ENCODE measurements at places on chromosomes 1 and 21. TPM values are rescaled to one million over a fixed set of nuclear protein-coding genes. Genes with fewer than 3 reads are reported as not detected.

DNA sequence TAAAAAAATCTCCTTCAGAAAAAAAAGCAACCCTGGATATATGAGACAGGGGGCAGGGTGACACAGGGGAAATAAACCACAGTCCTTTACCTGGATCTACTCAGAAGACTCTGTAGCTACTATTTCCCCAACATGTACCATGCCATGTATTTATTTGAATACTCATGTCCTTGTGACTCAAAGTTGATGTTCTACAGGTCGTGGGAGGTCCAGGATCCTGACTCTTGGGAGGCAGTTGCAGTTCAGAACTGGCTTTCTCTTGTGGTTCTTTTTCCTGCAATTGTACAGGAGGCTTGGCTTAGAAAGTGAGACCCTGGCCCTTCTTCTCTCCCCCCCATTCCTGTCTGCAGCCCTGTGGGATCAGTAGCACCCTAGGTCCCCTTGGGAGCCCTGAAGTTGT, 5.8 kb upstream of the IL24 start:
- no peak for DNase-seq

DNA sequence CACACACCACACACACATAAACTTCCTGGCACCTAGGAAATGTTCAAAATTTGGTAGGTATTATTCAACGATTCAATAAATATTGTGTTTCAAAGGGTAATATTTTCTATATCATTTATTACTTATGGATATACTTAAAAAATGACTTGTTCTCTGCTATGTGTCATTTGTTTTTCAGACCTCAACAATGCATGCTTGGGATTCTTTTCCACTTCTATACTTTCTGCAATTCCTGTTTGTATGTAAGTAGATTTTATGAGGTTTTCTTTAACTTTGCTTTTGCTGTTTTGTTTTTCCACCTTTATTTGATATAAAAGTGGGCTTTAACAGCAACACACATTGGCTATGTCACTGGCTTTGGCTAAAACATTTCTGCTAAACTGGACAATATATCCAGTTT, 3.5 kb downstream of the CEP170 start:
- DNase-seq = no peak

- DNase-seq = no peak
Observed at GRCh38 chr1:164718821-164719220, 159.8 kb downstream of the PBX1 start.

GRCh38 chr21:21230672-21231071, 232.5 kb downstream of the NCAM2 start:
- no peak for DNase-seq

- no peak for DNase-seq
Observed at GRCh38 chr21:40563900-40564299, 283.1 kb downstream of the DSCAM start.

- DNase-seq = no peak
Observed at GRCh38 chr1:58717979-58718378, 18.1 kb upstream of the MYSM1 start.

DNA sequence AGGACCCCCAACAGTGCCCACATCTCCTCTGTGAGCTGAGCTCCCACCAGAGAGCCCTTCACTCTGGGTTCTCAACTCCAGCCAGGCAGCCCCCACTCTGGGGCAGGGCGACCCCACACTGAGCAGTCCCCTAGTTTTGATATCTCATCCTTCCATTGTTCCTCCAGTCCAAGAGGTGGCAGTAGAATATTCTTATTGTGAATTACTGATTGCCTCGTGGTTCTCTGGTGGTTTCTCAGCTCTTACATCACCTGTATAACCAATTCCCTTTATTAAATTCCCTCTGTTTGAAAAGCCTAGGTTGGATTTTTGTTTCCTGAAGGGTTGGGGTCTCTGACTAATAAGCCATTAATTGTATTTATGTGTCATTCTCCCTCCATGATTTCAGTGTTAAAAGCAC, 407.5 kb downstream of the SETD4 start:
- no peak for DNase-seq

DNA sequence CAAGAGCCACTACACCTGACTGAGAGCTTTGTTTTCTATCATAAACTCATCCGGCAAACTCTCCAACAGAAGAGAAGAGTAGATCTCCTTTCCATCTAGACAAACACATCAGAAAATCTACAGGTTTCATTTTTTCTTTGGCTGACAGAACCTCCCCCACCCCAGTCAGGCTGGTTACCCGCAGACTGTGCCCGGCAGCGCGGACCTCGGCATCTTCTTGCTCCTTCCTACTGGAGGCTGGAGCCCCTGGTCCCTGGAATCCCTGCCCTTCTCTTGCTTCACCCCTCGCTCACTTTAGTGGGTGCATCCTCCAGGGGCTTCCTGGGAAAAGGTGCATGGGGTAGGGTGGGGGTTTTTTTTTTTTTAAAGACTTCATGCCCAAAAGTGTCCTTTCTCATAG, 23.0 kb downstream of the NCMAP start:
- DNase-seq = no peak

- DNase-seq = no peak
Observed at GRCh38 chr1:171472183-171472647, 13.1 kb upstream of the PRRC2C start.

- no peak for DNase-seq
Observed at GRCh38 chr1:186628910-186629309, 51.3 kb downstream of the PTGS2 start.

- no peak for DNase-seq
Observed at GRCh38 chr1:47703156-47703825, 265.4 kb downstream of the FOXD2 start.

DNA sequence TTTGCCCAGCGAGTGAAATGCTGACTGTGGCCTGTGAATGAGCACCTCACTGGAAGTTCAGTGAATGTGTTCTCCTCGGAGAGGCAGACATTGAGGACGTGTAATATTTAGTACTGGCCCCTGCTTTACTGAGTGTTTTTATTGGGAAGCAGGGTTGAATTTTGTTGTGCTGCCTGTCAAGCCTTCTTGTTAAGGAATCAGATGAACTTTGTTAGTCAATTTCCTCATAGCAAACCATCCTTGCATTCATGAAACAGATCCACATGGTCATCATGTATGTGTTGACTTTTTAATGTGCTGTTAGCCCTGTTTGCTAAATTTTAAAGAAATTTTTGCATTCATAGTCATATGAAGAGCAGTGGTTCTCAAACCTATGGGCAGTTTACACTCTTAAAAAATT, 47.9 kb downstream of the AGPAT3 start:
- DNase-seq = no peak

DNA sequence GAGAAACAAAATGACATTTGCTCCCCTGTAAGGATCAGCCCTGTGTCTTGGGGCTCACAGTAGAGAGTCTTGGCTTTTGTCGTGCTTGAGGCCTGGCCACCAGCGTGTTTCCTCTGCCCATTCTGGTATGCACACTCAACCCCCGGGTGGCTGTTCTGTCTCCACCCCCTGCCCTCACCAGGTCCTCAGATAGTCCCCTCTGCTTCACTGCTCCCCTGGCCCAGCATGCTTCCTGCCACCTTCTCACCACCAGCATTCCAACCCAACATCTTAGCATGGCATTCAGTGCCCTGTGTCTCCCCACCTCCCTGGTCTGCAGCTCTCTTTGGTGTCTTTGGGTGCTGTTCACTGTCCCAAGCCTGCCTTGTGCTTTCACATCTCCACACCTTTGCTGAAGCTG, 16.2 kb downstream of the ZNF362 start:
- no peak for DNase-seq

DNA sequence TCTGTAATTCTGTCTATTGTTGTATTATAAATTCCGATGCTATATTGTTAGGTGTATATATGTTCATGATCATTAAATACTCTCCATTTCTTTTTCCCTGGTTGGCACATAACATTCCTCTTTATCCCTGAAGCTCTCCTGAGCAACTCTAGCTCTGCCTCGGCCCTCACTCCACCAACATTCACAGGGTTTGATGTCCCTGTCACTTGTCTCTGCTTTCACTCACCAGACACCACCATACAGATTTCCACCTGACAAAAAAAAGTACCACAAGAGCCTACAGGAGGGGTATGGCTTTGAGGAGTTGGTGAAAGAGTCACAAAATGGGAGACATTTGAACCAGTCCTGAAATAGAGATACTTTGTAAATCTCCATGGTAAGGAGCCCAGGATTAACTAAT, 8.8 kb upstream of the TSPEAR start:
- DNase-seq = no peak

- DNase-seq = no peak
Observed at GRCh38 chr1:42086146-42086545, 67.1 kb upstream of the GUCA2B start.

DNA sequence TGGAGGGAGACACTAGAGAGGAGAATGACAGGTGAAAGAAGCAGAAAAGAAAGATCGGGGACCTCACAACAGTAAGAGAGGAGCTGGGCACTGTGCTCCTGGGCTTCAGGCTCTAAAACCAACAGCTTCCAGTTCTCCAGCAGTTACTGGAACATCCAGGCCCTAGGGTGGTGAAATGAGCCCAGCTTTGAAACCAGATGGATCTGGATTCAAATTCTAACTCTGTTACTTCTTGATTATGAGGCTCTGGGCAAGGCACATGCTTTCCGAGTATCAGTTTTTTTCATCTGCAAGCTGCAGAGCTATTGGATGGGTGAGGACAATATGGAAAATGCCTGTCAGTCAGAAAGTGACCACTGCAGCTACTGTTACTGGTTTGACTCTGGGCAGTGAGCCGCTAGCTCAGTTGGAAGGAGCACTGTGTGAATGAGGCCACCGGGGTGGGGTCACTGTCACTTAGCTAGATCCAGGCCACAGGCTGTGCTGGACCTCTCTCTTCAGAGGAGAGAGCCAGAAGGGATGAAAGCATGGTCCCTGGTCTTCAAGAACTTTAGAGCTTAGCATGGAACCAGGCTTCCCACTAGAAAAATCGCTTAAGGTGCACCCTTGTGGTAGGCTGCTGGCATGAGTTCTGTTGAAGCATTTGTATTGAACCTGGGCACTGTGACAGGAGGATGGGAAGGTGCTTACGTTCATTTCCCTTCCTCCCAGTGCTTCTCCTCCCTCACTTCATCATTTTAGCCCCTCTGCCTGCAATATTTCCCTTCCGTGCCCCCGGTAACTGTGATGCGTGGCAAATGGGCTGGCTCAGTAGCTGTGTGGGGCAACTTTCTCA, 12.2 kb downstream of the PLEKHO1 start:
- DNase-seq = no peak

DNA sequence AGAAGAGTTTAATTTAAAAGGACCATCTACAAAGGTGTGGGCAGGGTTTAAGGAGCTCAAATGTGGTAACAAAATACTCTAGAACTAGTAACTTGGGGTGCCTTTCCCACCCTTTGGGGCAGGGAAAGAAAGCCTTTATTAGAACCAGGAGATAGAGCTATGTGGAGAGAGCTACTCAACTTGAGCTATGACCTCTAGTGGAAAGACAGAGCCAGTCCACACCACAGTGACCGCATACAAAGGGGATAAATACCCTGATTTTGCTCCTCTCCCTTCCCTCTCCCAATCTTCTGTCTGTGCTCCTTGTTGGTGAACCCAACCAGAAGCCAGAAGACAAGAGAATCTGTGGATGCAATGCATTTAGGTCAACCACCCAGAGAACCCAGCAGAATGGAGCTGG, 54.4 kb upstream of the JAK1 start:
- no peak for DNase-seq

DNA sequence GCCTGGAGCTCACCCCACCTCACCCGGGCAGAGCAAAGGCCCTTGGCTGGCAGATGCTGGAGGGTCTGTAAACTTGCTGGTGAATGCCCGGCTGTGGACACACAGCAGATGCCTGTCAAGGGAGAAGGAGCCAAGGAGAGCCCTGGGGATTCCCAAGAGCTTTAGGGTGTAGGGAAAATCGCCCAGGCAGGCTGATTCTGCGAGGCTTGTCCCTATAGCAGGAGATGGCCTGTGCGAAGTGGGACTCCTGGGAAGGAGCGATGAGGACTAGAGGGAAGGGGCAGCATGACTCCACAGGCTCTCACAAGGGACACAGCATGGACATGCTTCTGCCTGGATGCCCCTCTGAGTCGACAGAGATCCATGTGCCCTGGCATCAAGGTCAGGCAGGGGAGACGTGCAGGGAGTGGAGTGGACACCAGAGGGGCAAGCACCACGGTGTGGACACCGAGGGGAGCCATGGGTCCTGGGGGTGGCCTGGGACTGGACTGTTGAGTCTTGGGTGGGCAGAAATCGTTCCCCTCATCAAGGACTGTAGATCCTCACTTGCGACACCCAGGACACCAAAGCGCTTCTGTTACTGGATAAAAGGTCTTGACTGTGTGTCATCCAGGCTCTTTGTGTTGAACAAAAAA, 71.4 kb upstream of the ABCG1 start:
- DNase-seq = no peak

DNA sequence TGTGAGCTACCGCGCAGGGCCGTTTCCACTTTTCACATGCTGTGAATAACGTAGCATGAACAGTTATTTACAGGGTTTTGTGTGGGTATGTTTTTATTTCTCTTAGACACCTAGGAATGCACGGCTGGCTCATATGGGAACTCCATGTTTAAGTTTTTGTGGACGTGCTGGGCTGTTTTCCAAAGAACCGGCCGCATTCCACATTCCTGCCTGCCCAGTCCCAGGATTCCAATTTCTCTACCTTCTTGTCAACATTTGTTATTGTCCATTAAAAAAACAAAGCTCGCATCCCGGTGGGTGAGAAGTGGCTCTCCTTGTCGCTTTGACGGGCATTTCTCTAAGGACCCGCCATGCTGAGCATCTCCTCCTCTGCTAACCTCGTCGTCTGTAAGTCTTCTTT, 47.1 kb upstream of the LRRC3 start:
- no peak for DNase-seq

DNA sequence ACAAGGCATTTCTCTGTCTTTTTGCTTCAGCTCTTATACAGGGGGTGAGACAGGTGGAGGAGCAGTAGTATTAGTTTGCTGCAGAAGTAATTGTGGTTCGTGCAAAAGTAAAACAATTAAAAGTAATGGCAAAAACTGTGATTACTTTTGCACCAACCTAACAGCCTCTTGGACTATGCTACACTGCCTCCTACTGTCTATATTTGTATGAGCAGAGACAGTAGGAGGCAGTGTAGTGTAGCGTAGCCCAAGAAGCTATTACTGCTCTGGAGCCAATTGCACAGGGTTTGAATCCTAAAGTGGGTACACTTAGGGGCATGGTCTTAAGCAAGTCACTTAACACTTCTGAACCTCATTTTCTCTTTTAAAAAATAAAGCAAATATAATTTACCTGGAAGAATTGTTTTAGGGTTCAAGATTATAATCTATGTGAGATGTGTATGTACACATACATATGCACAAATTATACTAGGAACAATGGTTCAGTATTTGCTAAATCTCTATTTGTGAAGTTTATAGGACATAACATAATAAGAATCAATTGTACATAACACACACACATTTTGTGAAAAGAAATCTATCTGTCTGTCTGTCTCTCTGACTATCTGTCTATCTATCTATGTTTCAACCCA, 103.8 kb downstream of the BRINP3 start:
- no peak for DNase-seq

Gene CA6
- not detected for total RNA-seq

Gene SRGAP2C
- 4.9 TPM for total RNA-seq

Gene CLCA1
- total RNA-seq = 0.10 TPM

Gene IGSF21
- total RNA-seq = 0.81 TPM

Gene HSPA13
- total RNA-seq = 7.7 TPM

Gene CD1B
- total RNA-seq = not detected

Gene PIGC
- 7.6 TPM for total RNA-seq

Gene MIXL1
- not detected for total RNA-seq

Gene CRYZ
- 154 TPM for total RNA-seq

Gene PCBP3
- total RNA-seq = 0.83 TPM

Gene KIF21B
- 0.93 TPM for total RNA-seq
